ENCODE measurements at places on chromosomes 12 and 14.

- no peak for DNase-seq
These were observed 17.1 kb downstream of the MRPL42 start for GRCh38 chr12:93484315-93484981.

DNA sequence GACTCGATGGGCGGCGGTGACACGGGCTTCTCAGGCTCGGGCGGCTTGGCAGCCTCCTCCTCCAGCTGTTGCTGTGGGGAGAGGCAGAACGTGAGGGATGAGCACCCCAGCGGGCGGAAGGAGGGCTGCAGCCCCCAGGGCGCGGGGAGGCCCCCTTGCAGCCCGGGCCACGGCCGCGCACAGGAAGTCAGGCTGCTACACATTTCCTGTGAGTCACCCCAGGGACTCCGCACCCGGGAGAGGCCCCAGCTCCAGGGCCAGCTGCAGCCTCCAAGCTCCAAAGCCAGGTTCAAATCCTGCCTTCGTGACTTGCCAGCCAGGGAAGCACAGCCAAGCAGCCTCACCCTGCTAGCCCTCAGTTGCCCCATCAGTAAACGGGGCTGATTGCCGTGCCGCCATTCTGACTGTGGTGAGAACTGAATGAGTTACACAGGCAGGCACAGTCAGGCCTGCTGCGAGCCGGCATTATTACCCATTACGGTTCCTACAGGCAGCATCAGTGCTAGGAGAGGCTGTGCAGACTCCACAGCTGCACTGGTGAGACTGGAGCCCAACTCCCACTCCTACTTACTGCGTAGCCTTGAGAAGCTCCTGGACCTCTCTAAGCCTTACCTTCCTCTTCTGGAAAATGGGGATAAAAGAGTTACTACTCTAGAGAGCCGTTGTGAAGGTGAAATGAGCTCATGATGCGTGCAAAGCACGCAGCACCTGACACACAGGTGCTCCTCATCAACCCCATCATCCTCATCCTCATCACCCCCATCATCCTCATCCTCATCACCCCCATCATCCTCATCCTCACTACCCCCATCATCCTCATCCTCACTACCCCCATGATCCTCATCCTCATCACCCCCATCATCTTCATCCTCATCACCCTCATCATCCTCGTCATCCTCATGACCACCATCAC, 100.9 kb downstream of the NCOR2 start:
- peak; percentile 86 for DNase-seq

- DNase-seq, result no peak
These were observed 1139.4 kb downstream of the TMEM121 start for GRCh38 chr14:106665814-106666213.

DNA sequence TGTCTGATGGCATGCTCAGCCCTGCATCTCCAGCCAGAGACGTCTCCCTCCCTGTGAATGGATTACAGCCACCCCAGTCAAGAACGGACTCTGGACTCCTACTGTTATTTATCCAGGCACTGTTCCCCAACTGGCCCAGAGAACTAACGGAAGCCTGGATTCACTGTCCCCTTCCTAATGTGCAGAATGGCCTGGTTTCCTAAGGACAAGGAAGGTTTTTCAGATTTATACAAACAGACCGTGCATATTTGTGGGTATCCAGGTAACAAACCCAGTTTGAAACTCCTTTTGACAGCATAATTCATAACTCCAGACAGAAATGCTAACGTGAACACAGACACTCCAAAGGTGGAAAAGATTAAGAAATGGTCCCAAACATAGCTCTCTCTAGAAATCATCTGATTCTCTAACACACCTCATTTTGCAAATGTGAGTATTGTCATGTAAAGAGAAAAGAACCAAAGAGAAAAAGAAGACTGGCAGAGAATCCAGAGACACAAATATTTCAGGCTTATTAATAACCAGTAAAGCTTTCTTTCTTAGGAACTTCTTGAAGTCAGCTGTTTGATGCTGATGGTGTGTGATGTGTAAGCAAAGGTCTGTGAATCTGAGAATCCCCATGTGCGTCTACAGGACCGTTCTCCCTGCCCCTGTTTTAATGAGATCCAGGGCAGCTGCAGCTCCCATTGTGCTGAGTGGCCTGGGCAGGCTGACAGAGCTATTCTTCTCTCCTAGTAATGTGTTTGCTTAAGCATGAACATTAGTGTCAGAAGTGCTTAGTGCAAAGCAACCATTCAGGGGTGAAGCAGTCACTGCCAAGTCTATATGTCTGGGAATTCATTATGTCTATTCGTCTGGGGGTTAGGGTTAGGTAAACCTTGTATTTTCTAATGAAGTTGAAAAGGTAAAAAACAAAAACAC, 86.8 kb upstream of the HIF1A start:
- no peak for DNase-seq

- no peak for DNase-seq
These were observed 208.2 kb upstream of the RTL1 start for GRCh38 chr14:101111620-101112290.

- DNase-seq, result peak; percentile 80
These were observed 3.0 kb downstream of the EVL start for GRCh38 chr14:100067971-100068959.

DNA sequence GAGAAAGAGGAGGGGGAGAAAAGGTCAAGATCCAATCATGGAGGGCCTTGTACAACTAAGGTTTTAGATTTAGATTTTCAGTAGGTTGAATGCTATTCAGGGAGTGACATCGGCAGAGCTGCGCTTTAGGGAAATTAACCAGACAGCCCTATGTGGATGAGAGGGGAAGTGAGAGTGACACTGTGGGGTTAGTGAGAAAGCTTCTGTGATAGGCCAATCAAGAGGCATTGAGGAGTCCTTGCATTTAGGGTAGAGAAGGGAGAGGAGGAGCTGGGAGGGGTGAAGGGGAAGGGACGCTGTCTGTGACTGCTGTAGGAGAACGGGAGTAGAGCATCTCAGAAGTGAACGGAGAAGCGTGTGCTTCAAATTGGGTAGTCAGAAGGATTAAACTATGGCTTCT, 3.4 kb downstream of the HSD17B6 start:
- DNase-seq, result peak; percentile 36

GRCh38 chr12:104742551-104743201, 215.4 kb downstream of the SLC41A2 start:
- no peak for DNase-seq

GRCh38 chr12:19245666-19246065, 116.1 kb downstream of the PLEKHA5 start:
- DNase-seq, result no peak

GRCh38 chr12:15427913-15428312, 105.6 kb downstream of the PTPRO start:
- DNase-seq, result no peak

GRCh38 chr12:31728289-31728916, 418 bp downstream of the AMN1 start:
- no peak for DNase-seq

- no peak for DNase-seq
These were observed 7.9 kb downstream of the GCN1 start for GRCh38 chr12:120186654-120187053.

- DNase-seq, result no peak
These were observed 150.6 kb upstream of the AEBP2 start for GRCh38 chr12:19288603-19289244.

DNA sequence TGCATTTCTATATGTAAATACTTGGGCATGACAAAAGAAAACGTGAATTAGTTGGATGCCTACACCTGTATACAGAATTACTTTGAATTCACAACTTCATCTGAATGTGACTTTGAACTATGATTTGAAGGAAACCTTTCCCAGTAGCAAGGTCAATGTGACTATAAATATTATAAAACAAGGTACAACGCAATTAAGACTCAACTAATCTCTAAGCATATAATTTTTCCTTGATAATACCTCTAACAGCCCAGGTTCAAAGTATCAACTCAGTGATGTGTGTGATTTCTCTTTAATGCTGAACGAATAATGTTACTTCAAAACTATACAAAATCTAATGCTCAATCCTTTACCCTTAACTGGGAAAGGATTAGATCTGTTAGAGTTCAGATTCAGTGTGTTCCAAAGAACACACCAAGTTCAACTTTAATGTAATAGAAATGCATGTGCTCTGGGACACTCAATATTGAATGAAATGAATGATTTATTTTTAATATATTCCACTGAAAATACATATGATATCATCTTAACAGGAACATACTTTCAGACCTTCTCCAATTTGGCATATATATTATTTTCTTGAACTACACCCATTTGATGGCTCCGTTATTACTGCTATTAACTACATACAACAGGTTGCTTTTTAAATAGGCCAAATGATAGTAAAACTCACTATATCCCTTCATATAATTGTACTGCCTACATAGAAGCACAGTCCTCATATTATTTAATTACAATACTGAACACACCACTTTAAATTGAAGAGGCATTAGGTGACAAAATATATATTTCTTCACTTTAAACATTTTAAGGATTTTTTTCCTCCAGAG, 40.1 kb upstream of the MTERF2 start:
- DNase-seq, result no peak

DNA sequence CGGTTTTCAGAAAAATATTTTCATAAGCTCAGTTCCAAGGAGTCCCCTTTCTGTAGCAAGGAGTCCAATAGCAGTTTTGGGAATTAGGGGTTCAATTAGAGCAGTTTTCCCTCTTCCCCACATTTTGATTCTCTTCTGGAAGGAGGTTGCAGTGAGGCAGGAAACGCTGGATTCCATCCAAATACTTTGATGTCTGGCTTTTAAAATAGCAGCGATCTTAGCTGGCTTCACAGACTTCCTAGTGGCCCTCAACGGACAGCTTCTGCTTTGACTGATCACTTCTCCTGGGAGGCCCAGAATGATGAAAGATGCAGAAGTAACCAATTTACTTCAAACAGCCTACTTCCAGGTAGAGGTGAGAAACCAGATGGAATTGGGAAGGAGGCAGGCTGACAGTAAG, 63.1 kb downstream of the C12orf75 start:
- DNase-seq, result no peak

DNA sequence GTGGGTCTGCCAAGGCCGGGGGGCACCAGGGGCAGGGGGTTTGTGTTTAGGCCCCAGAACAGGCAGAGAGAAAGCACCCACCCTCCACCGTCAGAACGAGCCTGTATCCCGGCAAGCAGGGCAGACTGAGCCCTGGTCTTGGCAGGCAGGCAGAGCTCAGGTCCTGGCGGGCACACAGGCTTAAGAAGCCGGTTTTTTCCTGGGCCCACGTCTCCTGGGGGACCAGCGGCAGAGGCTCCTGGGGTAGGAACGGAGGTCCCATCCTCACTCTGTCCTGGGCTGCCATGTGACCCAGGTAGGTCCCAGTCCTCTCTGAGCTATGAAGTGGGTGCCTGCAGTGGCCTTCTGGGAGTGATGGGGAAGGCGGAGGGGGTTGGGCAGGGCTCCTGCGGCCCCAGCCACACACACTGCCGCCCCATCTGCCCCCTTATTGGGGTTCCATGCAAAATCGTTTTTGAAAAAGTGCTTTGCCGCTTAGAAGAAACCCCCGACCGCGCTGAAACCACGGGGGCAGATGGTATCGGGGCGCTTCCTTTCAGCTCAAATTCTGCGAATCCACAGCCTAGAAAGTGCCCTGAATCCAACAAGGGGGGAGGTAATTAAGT, 24.2 kb downstream of the SH2B3 start:
- DNase-seq, result no peak

DNA sequence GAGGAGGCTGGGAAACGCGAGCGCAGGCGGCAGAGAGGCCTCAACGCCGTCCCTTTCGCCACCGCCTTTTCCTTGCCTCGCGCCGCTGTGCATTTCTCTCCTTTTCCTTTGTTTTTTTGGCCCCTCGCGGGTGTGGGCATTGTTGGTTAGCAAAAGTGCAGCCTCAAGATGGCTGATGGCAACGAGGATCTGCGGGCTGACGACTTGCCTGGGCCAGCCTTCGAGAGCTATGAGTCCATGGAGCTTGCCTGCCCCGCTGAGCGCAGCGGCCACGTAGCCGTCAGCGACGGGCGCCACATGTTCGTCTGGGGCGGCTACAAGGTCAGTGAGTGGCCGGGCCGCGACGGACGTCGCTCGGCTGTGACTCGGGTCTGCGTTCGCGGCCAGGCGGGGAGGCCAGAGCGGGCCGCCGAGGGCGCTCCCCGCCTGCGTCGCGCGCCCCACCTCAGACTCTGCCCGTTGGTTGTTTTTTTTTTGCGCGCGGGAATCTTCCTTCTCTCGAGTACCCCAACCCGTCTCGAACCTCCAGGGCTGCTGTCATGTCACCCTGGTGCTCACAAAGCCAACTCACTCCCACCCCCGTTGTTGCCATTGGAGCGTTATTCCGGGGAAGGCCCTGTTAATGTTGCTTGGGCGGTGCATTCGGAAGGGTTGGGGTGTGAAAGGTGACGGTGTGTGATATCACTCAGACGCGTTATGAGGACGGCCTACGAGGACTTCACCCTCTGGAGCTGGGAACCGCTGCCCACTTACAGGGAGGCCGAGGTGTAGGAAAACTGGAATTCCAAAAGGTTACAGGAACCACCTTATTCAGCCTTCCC, 558 bp downstream of the KLHDC2 start:
- peak; percentile 68 for DNase-seq

GRCh38 chr12:106919910-106920544, 35.7 kb upstream of the TMEM263 start:
- no peak for DNase-seq

GRCh38 chr14:104431351-104431928, 148.1 kb upstream of the C14orf180 start:
- DNase-seq, result no peak

DNA sequence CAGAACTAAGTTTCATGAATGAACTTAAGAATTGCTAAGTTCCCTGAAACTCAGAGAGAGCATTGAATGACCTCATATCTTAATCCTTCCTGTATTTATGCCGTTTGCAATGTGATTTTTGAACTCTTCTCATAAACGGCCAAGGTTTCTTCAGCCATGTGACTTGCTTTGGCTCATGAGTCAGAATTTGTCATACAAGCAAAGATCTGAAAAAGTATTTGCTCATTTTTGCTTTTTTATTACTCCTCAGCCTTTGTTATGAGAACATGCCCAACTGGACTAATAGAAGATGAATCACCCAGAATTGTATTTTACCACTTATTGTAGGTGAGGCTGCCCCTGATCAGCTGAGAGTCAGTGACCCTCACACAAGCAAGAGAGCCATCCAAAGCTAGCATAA, 693.8 kb downstream of the BCL11B start:
- no peak for DNase-seq

DNA sequence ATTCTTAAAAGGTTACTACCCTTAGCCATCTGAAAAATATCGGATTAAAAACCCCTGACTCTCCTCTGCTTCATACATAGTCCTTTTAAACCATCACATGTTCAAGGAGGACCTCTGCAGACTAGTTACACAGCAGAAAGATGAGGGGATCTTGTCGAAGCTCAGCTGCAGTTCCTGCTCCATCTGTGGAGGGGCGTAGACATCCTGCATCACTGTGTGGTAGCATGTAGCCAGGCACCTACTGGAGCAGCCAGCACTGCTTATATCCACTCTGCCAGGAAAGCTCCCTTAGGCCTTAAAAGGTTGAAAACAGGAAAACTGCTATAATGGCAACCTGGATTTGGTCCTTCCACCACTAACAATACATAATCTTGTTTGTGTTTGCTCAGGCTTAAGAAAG, 57.6 kb upstream of the STRN3 start:
- no peak for DNase-seq

All from stimulated activated naive B cell treated with anti-CD40 and anti-IgM and Interleukin-4, amounts not matched to agents 10 μg/mL and 1 μg/mL and 100 μg/mL, for 72 hours (primary cell).